ENCODE measurements at places on chromosomes 11 and 22.

GRCh38 chr22:38696606-38697424, 3.9 kb downstream of the JOSD1 start:
- no peak for DNase-seq

GRCh38 chr11:85913513-85913912, 58.3 kb downstream of the CCDC83 start:
- no peak for DNase-seq

- DNase-seq = no peak
These were observed 108.1 kb downstream of the INSC start for GRCh38 chr11:15222777-15223176.

GRCh38 chr11:69647390-69647748, 6.4 kb downstream of the CCND1 start:
- no peak for DNase-seq

GRCh38 chr11:11568651-11569229, 53.1 kb downstream of the GALNT18 start:
- no peak for DNase-seq

DNA sequence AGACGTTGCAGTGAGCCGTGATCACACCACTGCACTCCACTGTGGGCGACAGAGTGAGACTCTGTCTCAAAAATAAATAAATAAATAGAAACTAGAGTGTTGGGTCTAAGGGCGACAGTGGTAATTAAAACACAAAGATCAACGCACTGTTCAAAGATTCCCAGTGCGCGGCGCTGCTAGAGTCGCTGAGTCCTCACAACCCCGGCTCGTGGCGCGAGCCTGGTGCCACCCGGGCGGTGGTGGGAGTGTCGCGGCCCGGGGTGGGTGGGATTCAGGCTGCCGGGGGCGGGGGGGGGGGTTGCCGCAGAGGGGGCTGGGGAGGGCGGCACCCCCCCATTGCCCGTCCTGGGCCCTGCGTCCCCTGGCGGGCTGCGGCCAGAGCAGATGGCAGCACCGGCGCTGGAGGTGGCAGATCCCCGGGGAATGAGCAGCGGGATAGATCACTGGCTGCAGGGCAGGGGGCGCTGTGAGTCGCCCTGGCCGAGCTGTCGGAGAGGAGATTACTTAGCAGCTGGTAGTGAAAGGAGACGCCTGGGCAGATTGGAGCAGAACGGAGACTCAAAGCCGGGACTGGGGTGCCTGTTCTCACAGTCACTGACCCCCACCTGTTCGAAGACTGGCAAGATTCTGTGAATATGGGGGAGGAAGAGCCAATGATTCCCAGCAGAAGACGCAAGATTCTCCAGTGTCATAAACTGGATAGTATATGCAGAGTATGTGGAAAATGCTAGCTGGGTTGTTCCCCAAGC, 30.2 kb upstream of the APOBEC3A start:
- peak; percentile 8 for DNase-seq

DNA sequence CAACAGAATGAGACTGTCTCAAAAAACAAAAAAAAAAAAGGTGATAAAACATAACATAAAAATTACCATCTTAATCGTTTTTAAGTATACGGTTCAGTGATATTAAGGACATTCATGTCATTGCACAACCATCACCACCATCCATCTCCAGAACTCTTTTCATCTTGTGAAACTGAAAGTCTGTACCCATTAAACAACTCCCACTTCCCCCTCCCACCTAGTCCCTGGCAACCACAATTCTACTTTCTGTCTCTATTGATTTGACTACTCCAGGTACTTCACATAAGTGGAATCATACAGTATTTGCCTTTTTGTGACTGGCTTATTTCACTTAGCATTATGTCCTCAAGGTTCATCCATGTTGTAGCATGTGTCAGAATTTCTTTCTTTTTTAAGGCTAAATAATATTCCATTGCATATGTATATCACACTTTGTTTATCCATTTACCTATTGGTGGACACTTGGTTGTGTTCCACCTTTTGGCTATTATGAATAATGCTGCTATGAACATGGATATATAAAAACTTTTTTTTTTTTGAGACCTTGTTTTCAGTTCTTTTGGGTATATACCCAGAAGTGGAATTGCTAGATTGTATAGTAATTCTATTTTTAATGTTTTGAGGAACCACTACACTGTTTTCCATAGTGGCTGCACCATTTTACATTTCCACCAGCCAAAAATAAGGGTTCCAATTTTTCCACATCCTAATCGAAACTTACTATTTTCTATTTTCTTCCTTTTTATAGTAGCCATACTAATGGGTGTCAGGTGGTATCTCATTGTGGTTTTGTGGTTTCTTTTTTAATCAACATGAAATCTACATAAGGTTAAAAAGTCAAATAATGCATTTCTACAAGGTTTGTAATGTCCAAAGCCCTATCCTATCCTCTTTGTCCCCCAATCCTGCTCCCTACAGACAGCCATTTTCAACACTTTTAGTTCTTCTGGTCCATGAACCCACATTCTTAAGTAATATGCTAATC, 23.4 kb upstream of the PIK3C2A start:
- DNase-seq = no peak

GRCh38 chr22:32480238-32480637, 5.6 kb downstream of the FBXO7 start:
- DNase-seq = no peak

- DNase-seq = no peak
These were observed 1.5 kb upstream of the SIPA1 start for GRCh38 chr11:65636108-65637031.

DNA sequence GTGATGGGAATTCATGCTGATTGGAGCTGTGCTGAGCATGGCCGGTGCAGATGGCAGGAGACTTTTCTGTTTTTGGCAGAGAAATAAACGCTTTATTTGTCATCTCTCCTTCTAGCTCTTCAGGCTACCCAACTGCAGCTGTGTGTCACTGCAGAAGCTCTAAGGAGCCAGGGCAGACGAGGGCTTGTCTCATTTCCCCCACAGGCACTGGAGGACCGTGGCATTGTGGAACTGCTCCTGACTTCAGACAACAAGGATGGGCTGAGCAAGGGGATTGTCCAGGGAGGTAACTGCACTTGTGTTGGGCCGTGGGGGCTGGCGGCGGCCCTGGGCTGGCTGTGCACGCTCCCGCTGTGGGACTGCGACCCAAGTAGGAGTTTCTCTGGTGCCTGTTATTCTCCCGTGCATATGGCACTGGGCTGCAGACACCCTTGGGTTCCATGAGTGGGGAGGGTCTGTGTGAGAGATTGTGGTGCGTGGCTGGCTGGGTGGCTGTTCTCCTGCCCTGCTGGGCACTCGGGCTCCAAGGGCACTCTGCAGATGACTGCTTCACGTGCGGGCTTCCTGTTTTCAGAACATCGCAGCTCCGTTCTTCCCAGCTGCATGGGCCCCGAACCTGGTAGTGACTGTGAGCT, 27.2 kb downstream of the GLB1L2 start:
- no peak for DNase-seq

- no peak for DNase-seq
These were observed 9.8 kb upstream of the SPI1 start for GRCh38 chr11:47387944-47388696.

DNA sequence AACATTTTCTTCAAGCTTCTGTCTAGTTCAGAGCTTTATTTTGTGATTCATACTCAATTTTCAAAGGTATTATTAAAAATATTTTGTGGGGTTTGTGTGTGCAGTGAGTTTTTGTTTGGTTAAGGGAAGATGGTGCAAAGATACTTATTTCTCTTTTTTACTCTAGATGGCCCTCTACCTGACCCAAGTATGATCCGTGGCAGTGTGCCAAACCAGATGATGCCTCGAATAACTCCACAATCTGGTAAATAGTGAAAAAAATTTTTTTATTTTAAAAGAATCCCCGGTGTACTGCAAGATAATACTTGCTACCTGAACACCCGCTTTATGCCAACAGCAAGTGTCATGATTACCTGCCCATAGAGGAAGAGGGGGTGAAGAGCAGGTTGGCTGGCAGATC, 54.2 kb downstream of the EP300 start:
- no peak for DNase-seq

GRCh38 chr11:130710497-130711012, 205.7 kb downstream of the SNX19 start:
- DNase-seq = no peak

DNA sequence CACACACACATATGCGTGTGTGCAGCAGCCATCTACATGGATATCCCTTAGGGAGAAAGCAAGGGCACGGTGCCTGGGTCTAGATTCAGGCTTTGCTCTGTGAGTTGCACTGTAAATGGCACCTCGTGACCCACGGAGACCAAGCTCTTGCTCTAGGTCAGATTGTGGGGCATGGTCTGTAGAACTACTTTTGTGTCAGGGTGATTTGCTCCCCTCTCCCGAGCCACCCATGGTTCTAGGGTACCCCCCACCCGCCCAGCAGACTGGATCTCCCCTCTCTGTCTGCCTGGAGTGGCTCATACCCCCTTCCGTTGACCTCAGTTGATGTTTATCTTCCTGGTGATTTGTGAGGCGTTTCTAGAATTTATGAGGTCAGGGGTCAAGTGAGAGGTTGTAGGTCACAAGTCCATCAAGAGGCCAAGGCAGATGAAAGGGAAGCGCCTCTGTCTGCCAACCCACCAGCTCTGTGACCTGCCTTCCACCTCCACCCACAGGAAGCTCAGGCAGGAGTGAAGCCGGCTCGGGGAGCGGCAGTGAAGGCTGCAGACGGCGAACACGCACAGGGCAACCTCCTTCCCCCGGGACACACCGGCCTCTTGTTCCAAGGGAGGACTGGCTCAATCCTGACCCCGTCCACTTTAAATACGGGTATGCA, 76.2 kb upstream of the TTLL12 start:
- DNase-seq = no peak

- DNase-seq = no peak
These were observed 101.4 kb upstream of the ARHGAP42 start for GRCh38 chr11:100585728-100586127.

GRCh38 chr11:114147375-114148012, 88.0 kb downstream of the ZBTB16 start:
- no peak for DNase-seq

DNA sequence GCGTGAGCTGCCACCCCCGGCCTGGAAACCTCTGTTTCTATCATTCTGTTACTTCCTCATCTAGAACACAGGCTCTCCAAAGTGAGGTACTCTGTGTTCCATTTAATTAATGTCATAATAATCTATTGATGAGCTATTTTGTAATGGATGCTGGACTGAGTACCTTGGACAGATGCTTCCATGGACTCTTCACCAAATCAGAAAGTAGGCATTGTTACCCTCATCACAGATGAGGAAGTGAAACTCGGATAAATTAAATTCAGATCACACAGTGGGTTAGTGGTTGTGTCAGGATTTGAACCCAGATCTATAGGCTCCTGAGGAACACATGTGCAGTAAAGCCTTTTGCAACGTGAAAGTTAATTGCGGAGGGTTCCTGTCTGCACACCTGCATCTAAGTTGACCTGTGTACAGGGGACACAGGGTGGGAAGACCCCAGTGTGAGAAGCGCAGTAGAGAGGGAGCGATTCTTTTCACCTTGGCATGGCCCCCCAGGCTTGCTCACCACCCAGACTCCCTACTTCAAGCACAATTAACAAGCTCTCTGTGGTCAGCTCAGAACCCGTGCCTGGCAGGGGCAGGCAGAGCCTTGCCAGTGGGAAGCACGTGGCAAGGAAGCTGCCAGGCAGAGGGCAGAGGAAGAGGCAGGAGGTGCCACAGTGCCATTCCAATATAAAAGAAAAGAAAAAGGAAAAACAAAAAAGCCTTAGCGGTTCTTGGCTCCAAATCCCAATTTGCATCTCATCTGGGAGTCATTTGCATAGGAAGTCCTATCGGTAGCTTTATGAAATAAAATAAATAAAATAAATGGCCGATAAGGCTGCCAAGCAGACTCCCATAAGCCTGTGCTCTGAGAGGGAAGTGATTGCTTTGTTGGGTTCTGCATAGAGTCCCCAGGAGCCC, 239.3 kb downstream of the GRIK4 start:
- DNase-seq = no peak

GRCh38 chr22:46027211-46028105, 50.5 kb upstream of the WNT7B start:
- no peak for DNase-seq

DNA sequence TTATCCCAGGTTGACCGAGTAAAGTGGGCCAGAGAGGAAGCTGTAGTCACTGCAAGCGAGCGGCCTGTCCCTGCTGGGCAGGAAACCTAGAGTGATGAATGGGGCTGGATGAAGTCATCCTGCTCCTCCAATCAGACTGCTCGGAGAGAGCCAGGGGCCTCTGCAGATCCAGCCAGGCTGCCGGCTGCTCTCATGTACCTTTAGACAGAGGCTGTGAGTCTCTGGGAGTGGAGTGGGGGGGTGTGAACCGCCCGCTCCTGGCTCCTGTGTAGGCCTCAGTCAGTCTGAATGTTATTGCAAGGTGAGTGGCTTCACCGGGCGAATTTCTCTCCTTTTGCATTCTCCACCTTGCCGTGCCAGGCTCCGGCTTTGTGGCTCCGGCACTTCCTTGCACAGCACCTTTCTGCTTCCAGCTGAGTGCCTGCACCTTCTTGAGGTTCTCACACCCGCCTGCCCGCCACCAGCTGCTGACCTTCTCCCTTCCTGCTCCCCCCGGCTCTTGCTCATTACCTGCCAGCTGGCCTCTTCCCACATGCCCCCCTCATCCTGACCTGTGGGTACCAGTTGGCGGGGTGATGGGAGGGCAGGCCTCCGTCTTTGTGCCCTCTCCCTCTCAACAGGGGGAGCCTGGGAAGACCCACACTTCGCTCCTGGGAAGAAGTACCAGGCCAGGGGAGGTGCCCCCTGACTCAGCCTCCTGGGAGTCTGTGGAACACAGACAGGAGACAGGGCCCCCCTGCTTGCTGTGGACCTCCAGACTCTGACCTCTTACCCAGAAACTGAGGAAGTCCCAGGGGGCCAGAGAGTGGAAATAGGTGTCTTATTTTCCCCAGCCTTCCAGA, 79.9 kb downstream of the GRAMD1B start:
- DNase-seq = no peak

- DNase-seq = no peak
These were observed 46.7 kb upstream of the CCDC34 start for GRCh38 chr11:27409742-27410141.

GRCh38 chr22:32700191-32700882, 101.2 kb upstream of the TIMP3 start:
- DNase-seq = no peak

GRCh38 chr22:29302681-29303465, 3.6 kb upstream of the GAS2L1 start:
- no peak for DNase-seq

DNA sequence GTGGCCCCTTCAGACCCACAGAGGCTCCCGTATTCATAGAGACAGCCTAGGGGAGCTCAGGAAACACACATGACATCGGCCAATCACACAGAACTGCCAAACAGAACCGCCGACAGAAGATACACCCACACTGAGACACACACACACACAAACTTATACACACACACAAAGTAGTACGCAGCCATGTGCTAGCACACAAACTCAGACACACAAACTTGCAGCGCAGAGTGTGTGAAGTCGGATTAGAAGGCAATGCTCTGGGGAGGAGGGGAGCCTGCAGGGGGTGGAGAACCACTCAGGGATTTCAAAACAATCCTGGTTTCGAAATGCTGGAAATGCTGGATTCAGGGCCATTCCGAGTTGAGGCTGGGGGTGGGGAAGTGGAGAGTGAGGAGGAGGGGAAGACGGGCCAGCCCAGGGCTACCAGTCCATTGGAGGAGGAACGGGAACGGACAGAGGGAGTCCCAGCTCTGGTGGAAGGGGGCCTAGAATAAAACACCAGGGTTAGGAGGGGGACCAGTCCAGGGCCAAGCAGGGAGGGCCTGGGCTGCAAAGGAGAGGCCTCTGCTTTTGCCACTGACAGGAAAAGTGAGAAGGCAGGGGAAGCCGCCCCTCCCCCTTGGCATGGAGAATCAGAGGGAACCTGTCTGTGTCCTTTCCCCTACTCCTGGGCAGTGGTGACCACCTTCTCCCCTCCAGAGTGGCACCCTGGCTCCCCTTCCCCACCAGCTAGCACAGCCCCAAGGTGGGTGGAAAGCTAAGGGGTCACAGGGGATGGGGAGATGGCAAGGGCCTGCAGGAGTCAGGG, 4.4 kb downstream of the BCL9L start:
- no peak for DNase-seq

Data from stimulated activated CD8-positive, alpha-beta memory T cell treated with anti-CD3 and anti-CD28 coated beads, Interleukin-7, amount 100 ng/mL, for 1 hour (primary cell).